ENCODE measurements at places on chromosomes 1 and 21.

DNA sequence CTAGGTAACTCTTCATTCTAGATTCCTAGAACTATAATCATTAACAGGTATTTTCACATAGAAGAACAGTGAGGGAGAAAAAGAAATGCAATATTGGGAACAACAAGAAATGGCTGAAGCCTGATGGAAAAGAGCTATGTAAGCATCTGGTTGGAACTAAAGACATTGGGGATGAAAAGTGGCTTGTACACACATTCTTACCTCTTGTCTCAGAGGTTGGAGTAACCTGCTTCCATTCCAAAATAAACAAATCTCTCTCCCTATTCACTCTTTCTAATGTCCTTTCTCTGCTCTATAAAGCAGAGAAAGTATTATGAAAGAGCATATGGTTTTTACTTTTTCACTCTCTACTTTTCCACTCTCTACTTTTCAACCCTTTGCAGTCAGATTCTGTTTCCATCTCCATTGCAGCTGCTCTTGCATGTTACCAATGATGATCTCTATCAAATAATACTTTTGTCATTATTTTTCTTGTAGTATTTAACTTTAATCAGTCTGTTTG is 37.5 kb downstream of the CMPK1 start:
- no peak for DNase-seq

GRCh38 chr1:214418391-214418790 is 133.0 kb downstream of the PTPN14 start:
- DNase-seq, result no peak

- DNase-seq, result no peak
Observed at GRCh38 chr1:89757532-89757931, 63.3 kb upstream of the LRRC8D start.

DNA sequence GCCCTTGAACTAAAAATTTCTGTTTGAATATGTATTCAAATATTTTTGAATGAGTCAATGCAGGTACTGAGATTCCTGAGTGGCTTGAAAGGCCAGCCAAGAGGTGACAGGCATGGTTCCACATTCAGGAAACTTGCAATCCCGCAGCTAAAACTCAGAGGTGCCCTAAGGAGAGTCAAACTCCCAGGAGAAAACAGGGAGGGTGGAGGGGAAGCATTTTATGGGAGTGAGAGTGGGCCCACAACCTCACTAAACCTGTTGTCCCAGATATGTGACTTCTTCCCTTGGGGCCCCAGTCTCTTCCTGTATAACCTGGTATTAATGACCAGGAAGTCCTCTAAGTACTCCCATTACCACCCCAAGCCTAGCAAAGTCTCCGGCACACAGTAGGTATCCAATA is 189.6 kb downstream of the PLPP3 start:
- no peak for DNase-seq

GRCh38 chr21:43917515-43918384 is 52.7 kb downstream of the AGPAT3 start:
- DNase-seq, result no peak

DNA sequence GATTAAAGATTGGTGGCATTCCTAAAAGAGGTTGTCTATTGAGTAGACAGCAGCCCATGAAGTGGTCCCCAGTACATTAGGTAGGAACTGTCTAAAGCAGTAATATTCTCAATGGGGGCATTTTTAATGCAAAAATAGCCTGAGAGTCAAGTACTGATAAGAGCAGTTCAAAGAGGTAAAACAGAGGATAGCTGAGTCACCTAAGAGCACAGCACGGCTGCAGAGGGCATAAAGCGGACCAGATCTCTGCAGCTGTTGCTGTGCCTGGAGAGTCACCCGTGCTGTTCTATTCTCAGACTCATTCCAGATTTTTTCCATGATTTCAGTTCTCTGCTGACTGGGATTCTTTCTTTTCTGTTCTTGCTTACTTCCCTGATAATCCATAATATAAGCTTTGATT is 313.2 kb downstream of the OLFM3 start:
- no peak for DNase-seq

DNA sequence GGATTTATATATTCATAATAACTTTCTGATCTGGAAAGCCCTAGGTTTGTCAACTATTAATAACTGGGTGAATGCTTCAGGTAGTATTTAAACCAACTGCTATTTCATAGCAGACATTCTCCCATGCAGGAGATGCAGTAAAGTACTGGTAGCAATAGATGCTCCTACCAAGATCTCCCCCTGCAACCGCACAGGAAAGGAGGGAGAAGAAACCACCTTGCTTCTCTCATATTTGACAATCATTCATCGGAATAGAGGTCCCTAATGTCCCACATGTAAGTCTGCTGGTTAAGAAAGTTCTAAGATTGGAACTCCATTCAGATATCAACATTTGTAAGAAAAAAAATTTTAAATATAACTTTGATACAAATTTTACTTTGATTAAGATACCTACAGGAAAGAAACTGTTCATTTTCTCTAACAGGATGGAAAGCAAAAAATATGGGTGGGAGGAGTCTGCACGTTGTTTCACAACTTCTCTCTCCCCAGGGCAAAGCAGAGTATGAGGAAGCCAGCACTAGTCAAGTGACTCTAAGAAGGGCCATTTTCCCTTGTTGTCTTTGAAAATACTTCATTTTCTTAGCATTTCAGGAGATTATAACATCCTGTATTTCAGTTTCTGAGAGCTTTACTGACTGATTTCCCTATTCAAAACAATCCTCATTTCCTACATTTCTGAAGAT is at the start of gene PYHIN1:
Gene PYHIN1, plus strand, starts transcription at position 498 of the 683 bp plus-strand sequence. CDS start 5,359 bp downstream, outside the sequence.
- DNase-seq, result no peak

DNA sequence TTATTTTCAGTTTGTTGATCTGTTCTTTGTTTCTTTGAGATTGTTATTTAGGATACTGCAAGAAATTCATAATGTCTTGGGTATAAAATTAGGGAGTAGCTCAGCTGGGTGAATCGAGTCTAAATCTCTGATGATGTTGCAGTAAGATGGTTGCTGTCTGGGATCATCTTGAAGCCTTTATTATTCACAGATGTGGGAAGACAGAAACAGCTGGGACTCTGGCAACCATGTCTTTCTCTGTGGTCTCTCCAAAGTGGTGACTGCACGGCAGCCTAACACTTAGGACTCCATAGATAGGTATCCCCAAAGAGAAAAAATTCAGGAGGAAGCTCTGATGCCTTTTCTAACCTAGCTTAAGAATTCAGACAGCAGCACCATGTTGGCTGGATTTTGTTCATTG is 52.7 kb downstream of the RAP1A start:
- no peak for DNase-seq

GRCh38 chr1:18282851-18283600 is 175.4 kb downstream of the IGSF21 start:
- DNase-seq, result no peak

DNA sequence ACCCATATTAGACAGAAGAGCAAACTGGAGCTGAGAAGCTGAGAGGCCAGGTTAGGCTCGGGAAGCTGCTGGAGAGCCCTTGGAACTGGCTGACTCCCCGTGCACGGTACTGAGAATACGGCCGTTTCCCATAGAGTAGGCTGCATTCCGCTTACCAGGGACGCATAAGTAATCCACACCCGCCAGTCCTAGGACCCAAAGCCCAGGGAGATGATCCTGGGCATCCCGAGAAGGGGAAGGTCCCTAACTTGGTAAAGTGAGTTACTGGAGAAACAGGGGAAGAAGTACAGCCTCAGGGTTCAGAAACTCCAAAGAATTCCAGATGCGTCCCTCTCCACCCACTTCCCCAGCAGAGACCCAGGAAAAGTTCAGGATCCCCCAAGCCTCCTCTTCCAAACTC is 1.3 kb downstream of the LRRC38 start:
- no peak for DNase-seq

DNA sequence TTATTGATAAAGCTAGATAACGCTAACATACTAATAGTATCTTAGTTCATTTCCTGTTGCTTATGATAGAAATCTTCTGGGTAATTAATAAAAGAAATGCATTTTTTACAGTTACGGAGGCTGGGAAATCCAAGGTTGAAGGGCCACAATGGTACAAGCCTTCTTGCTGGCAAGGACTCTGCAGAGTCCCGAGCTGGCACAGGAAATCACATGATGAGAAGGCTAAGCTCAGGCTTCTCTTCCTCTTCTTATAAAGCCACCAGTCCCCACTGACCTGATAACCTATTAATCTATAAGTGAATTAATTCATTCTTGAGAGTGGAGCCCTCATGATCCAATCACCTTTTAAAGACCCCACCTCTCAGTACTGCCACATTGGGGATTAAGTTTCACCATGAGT is 82.6 kb downstream of the GPR161 start:
- DNase-seq, result no peak

GRCh38 chr1:22772014-22772413 is 61.4 kb downstream of the EPHB2 start:
- DNase-seq, result no peak

DNA sequence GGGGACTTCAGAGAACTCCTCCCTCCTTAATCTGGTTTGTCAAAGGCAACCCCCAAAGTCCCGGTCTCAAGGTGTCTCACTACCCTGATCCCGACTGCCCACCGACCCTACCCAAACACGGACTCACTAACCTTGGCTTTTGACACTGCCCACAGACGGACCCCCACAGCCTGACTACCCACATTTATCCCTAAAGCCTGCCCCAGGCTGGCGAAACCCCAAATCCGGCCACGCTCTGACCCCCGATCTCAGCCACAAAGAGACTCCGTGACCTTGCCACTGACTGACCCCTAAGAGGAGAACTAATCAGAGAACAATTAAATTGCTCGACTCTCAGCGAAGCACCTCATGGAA is 5.2 kb downstream of the ID3 start:
- DNase-seq, result no peak

- DNase-seq, result peak; percentile 58
Observed at GRCh38 chr1:167518331-167518700, at the start of gene CD247. CD247 (minus strand) TSS chr1:167518529; CDS start chr1:167518465, 64 bp downstream.

- no peak for DNase-seq
Observed at GRCh38 chr1:217528271-217528670, 102.6 kb downstream of the GPATCH2 start.

GRCh38 chr1:56191369-56191768 is 388.0 kb downstream of the PLPP3 start:
- no peak for DNase-seq

- DNase-seq, result no peak
Observed at GRCh38 chr1:149993764-149994163, 16.8 kb downstream of the OTUD7B start.

GRCh38 chr1:165834229-165834628 is 6.8 kb downstream of the UCK2 start:
- no peak for DNase-seq

GRCh38 chr1:55323760-55324159 is 108.6 kb upstream of the USP24 start:
- DNase-seq, result no peak

DNA sequence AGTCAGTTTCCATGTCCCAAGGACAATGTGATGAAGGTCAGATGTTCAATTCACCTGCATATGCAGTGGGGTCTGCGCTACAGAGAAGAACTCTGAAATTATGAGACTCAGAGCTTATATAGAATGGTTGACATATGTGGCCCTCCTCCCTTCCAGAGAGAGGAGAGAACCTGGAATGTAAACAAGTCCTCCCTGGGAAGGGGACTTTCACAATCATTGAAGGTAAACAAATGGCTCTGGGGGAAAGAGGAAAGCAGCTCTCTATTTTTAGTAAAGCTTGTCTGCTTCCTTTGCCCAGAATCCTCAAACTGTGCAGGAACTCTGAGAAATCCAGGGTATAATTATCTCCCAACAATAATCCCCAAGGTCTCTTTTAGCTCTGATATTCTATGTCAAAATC is 9.8 kb downstream of the OVGP1 start:
- no peak for DNase-seq

- DNase-seq, result no peak
Observed at GRCh38 chr1:35524106-35524505, 33.1 kb downstream of the KIAA0319L start.

- DNase-seq, result no peak
Observed at GRCh38 chr1:19365721-19366120, 53.6 kb downstream of the SLC66A1 start.

Data from activated T-helper 1 cell treated with anti-CD3 and anti-CD28 coated beads, Interleukin-2, amount 50 U/mL, for 16 hours (primary cell).